Testis (tissue), 5 donors: ENCODE measurements at places on chromosomes 5 and 9.

GRCh38 chr5:113278976-113279375, 155.8 kb downstream of the TSSK1B start:
- H3K4me3 ChIP-seq: no peak overlapping the region
- no peak for DNase-seq
- no peak overlapping the region for H3K27ac ChIP-seq
- H3K27me3 ChIP-seq: no peaks in the 10 kb centered on the region

DNA sequence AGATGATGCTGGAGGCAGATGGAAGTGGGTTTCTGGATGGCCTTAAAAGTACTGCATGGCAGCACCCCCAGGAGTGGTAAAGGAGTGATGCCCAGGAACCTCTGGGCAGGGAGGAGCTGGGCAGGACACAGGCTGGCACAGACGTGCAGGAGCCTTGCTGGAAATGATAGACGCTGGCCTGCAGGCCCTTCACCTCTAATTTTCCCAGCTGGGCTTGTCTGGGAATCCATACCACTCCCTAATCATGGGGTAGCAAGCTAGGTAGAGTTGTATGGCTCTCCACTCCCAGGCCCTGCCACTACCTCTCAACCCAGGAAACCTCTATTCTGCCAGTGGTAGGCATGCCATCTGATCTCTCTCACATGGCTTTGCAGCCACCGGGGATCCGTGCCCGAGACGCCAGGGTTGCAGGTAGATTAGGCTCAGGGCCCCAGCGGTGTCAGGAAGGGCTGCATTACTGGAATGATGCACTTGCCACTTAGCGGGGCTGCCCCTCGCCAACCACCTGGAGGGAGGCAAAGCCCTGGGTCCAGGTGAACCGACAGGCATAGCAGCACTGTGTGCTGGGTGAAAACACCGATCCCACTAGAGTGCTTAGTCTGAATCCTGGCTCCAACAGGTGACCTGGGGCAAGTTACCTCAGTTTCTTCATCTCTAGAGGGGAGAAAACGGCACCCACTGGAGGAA, 79.6 kb upstream of the SLC25A51 start:
- no peaks in the 10 kb centered on the region for H3K36me3 ChIP-seq
- no peaks in the 10 kb centered on the region for H3K4me1 ChIP-seq
- H3K27ac ChIP-seq: no peak overlapping the region
- no peaks in the 10 kb centered on the region for H3K27me3 ChIP-seq

DNA sequence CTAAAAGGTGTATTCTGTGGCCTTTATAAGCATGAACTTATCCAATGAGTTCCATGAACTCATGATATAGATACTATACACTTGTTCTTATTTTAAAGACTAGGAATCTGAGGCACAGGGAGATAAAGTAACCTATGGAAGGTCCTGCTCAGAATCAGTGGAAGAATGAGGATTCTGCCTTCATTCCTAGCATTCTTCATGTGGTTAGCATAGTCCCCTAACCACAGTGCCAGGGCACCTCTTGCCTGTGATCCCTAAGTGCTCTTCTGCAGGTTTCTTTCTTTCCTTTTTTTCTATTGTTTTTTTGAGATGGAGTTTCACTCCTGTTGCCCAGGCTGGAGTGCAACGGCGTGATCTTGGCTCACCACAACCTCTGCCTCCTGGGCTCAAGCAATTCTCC, 174.1 kb downstream of the C9orf152 start:
- H3K4me1 ChIP-seq: no peaks in the 10 kb centered on the region
- H3K4me3 ChIP-seq: no peak overlapping the region
- H3K27me3 ChIP-seq: no peaks in the 10 kb centered on the region

- no peak overlapping the region for H3K4me3 ChIP-seq
- no peaks in the 10 kb centered on the region for H3K36me3 ChIP-seq
- H3K4me1 ChIP-seq: peaks cover 3% of the 10 kb centered on the region
- H3K27ac ChIP-seq: no peak overlapping the region
These were observed 157.8 kb downstream of the NTRK2 start for GRCh38 chr9:84827216-84827765.

DNA sequence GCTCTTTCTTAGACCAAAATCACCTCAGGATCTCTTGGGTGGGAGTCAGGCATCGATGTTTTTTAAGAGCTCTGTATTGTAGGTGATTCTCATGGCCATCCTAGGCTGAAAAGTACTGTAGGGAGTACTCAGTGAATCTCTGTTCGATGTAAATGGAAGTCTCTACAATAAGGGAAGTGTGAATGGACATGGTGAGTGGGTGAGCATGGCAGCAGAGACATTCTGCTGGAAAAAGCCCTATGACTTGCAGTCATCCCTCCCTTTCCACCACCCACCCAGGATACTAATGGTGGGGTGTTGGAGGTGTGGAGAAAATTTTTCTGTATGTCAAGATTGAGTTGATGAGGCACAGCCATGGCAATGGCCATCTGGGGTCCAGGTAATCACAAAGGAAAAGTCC, 30.9 kb downstream of the ZNF366 start:
- no peaks in the 10 kb centered on the region for H3K36me3 ChIP-seq
- H3K4me3 ChIP-seq: no peak overlapping the region
- no peaks in the 10 kb centered on the region for H3K27me3 ChIP-seq
- no peak for DNase-seq

DNA sequence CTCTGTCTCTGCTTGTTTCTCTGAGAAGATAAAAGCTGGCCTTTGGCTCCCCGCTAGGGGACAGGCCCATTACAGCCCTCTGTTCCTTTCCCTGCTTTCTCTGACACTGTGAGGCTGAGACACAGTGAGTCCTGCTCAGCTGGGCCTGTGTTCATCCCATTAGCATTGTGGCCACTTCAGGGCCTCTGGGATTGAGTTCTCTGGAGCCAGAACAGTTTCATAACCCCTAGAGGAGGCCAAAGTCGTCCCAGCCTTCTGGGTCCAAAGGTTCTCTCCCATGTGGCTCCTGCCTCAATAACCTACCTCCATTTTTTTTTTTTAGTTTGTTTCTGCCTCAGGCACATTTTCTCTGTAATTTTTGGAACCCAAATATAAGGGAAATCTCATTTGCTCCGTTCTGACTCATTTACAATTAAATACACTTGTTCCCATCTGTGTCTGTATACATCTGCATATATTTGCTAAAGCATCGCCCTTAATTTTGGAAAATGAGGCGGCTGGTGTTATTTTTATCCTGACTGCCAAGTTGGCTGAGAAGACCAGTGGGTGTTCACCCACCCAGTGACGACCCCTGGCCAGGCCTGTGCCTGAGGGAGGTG, 27.3 kb upstream of the CTNNA1 start:
- H3K27ac ChIP-seq: peak overlapping the region; percentile 44
- H3K27me3 ChIP-seq: no peaks in the 10 kb centered on the region
- peak; percentile 17 for DNase-seq
- H3K4me3 ChIP-seq: no peak overlapping the region
- H3K4me1 ChIP-seq: peaks cover 2% of the 10 kb centered on the region
- no peaks in the 10 kb centered on the region for H3K36me3 ChIP-seq

DNA sequence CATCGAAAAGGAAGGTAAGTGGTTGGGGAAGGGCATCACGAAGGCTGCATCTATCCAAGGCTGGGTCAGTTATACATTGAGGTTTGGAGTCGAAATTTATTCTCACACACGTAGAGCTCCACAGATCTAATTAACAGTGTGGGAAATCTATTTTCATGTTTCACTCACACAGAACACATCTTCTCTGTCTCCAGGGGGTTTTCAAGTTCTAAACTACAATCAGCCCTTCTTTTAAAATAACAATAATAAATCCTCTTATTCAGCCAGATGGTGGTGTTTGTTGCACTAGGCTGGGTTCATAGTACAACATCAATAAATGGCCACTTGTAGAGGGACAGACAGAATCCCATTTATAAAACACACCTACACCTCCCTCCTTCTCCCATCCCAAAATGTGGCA, 174.5 kb upstream of the KLF9 start:
- no peaks in the 10 kb centered on the region for H3K27me3 ChIP-seq
- peak overlapping the region; percentile 74 for H3K27ac ChIP-seq
- no peak for DNase-seq
- no peaks in the 10 kb centered on the region for H3K36me3 ChIP-seq

- no peaks in the 10 kb centered on the region for H3K27me3 ChIP-seq
- no peaks in the 10 kb centered on the region for H3K4me1 ChIP-seq
- H3K4me3 ChIP-seq: no peak overlapping the region
- no peaks in the 10 kb centered on the region for H3K36me3 ChIP-seq
These were observed 68.6 kb downstream of the TMEM252 start for GRCh38 chr9:68472119-68472518.

GRCh38 chr5:4275232-4275631, 679.6 kb downstream of the IRX1 start:
- H3K4me1 ChIP-seq: no peaks in the 10 kb centered on the region
- H3K27ac ChIP-seq: no peak overlapping the region
- no peaks in the 10 kb centered on the region for H3K36me3 ChIP-seq

DNA sequence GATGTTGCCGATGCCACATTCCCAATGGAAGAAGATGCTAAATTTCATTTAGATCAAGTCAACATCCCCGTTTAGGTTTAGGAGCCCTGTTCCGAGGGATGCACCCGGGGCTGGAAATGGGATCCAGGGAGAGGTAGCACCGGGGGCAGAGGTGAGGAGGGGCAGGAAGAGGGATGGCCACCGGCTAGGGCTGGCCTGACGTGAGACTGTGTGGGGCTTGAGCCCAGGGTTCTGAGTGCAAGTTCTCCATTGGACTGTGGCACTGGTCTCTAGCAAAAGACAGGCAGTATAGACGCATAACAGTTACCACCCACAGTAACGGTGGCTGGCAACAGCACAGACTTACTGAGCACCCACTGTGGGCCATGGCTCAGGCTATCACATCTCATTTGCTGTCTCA, 209.0 kb upstream of the MVB12B start:
- DNase-seq: no peak
- H3K27ac ChIP-seq: no peak overlapping the region
- H3K27me3 ChIP-seq: no peaks in the 10 kb centered on the region
- H3K36me3 ChIP-seq: no peaks in the 10 kb centered on the region

- peak; percentile 53 for DNase-seq
- H3K4me3 ChIP-seq: no peak overlapping the region
- no peaks in the 10 kb centered on the region for H3K36me3 ChIP-seq
- H3K27me3 ChIP-seq: no peaks in the 10 kb centered on the region
- H3K4me1 ChIP-seq: no peaks in the 10 kb centered on the region
These were observed 17.2 kb upstream of the SUSD3 start for GRCh38 chr9:93041108-93041802.

- H3K4me1 ChIP-seq: peaks cover 12% of the 10 kb centered on the region
- peak overlapping the region; percentile 86 for H3K27ac ChIP-seq
- peak overlapping the region; percentile 96 for H3K4me3 ChIP-seq
- H3K36me3 ChIP-seq: no peaks in the 10 kb centered on the region
These were observed 974 bp downstream of the CLINT1 start for GRCh38 chr5:157857816-157858526.

DNA sequence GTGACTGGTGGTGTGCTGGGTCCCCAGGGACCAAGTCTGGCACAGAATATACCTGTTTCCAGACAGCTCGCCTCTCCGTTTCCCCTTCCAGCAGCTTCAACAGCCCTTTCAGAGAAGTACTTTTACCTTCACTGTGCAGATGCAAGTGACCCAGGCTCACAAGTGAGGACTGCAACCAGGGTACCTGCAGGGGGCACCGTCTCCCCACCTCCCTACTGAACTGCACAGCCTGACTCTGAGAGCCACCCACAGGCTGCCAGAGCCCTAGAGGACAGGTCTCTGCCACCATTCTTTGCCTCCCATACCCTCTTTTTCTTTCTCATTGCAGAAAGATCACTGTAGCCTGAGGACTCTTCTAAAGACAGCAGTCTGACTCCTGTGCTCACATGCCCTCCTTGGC, 15.4 kb downstream of the IL9 start:
- DNase-seq: no peak
- no peaks in the 10 kb centered on the region for H3K4me1 ChIP-seq
- no peak overlapping the region for H3K4me3 ChIP-seq

DNA sequence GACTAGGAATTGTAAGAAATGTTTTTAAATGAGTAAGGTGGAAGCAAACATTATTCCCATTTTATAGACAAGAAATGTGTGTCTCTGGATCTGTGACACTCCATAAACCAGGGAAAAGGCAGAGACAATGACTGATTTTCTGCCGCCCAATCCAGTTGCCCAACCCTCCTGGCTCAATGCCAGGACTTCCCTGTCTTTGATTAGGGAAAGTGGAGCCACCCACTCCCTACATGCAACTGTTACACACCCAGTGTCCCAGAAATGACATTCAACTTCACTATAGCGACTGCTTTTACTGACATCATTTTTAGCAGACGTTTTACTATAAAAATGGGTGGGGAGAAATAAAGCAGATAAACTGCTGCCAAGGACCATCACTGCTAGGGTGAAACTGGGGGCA, 79.7 kb downstream of the THBS4 start:
- no peaks in the 10 kb centered on the region for H3K36me3 ChIP-seq
- H3K4me3 ChIP-seq: no peak overlapping the region
- no peak overlapping the region for H3K27ac ChIP-seq
- H3K27me3 ChIP-seq: no peaks in the 10 kb centered on the region
- peaks cover 4% of the 10 kb centered on the region for H3K4me1 ChIP-seq
- no peak for DNase-seq

DNA sequence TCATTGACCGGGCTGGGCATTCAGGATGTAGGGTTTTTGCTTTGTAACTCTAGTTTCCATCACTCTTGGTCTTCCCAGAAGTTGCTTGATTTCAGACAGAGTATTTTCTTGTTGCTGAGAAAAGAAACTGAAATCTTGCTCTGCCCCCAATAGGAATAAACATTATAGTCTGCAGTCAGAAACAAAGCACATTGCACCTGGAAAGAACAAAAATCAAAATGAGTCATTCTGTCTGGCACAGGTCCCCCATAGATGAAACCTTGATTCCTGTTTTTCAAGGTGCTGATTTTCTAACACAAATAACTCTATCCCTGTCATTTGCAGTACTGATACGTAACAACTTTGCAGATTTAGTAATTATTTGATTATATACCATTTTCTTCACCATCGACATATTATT, 232.1 kb downstream of the FBXO4 start:
- no peaks in the 10 kb centered on the region for H3K36me3 ChIP-seq
- no peaks in the 10 kb centered on the region for H3K4me1 ChIP-seq
- H3K4me3 ChIP-seq: no peak overlapping the region
- DNase-seq: no peak

GRCh38 chr5:94250985-94251384, 367.4 kb downstream of the KIAA0825 start:
- H3K27me3 ChIP-seq: no peaks in the 10 kb centered on the region
- H3K4me3 ChIP-seq: no peak overlapping the region
- no peak for DNase-seq

DNA sequence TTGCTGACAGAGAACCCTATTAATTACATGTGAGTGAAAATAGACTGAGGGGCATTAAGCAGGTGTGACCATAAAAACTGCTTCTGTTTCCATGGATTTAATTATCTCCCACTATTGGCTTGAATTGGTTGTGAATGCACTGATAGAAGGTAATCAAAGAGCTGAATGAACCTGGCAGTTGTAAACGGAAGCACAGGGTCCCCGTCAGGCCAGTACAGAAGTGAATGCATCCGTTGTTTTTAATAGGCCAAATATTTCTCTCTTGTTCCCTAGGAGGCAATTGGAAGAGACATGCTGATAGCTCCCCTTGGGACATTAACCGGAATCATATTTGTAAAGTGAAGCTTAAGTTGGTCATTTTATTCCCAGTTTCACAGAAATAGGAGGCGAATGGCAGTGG, 147.0 kb downstream of the CAVIN4 start:
- DNase-seq: no peak
- H3K27me3 ChIP-seq: no peaks in the 10 kb centered on the region
- no peaks in the 10 kb centered on the region for H3K36me3 ChIP-seq
- H3K27ac ChIP-seq: no peak overlapping the region
- H3K4me1 ChIP-seq: no peaks in the 10 kb centered on the region
- no peak overlapping the region for H3K4me3 ChIP-seq

GRCh38 chr9:122228191-122228567, 578 bp downstream of the LHX6 start:
- H3K36me3 ChIP-seq: no peaks in the 10 kb centered on the region
- H3K27me3 ChIP-seq: peaks cover 5% of the 10 kb centered on the region
- H3K4me3 ChIP-seq: peak overlapping the region; percentile 47
- no peak overlapping the region for H3K27ac ChIP-seq
- H3K4me1 ChIP-seq: peaks cover 16% of the 10 kb centered on the region
- DNase-seq: no peak
